ENCODE measurements at places on chromosomes 2 and 18.

GRCh38 chr18:48800876-48801727 lies 149.7 kb downstream of the SMAD7 start:
- DNase-seq: peak; percentile 23

GRCh38 chr2:232587512-232587911 lies 37.0 kb downstream of the EIF4E2 start:
- DNase-seq: no peak

DNA sequence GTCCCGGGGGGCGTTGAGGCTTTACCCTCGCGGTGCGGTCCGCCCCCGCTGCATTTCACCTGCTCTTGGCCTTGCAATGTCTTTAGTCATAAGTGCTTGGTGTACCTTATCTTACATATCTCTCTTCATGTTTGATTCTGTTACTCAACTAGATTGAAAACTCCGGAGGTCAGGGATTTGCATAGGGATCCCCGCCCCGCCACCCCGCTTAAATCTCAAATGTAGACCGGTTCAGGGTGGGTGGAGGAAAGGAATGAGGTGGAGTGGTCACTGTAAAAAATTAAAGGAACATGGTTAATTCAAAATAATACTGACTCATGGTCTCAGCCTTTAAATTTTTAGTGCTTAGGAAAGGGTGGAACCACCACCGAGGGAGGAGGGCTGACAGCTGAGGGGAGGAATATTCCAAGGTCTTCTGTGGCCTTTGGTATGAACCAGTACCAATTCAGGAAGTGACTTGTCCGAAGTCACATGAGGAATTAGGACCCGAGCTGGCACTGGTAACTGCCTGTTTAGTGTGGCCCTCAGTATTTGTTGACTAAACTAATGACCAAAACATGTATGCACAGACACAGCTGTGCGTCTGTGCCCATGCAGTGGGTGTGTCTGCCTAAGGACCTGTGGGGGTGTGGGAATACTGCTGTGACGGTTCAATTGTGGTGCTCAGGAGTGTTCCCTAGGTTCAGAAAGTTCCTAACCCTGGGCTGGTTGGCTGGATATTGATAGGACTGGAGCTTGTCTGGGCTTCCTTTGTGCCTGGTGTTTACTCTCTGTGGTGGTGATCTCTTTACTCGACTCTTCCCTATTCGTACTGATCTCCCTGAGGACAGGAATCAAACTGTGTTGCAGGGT lies 1.0 kb downstream of the PLEKHB2 start:
- peak; percentile 49 for DNase-seq

GRCh38 chr2:217835931-217836891 lies 166.6 kb downstream of the TNS1 start:
- peak; percentile 93 for DNase-seq

DNA sequence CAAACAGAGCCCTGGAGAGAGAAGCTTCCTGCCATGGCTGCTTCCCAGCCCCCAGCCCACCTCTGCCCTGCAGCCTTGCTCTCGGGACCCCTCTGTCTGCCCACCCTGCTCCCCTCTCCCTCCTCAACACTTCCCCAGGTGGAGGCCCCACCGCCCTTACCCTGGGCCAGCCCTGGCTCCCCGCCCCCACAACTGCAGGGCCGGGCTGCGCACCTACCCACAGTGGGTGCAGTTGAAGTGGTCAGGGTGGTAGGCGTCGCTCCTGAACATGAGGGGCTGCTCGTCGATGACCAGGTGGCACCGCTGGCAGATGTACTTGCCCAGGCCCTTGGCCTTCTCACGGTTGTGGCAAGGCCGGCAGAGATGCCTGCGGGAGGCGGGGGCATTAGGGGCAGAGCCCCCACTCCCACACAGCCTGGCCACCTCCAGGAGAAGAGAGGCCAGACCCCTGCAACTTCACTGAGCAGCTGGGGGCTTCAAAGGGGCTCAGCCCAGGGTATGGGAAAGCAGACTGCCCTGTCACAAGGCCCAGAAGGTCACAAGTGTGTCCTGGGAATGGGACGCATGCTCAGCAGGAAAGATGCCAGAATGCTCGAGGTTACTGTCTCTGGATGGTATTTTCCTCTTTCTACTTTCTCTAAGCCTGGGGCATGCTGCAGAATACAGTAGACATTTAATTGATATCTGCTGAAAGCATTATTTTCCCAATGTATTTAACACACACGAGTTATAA lies 3.1 kb upstream of the GPR17 start:
- DNase-seq: no peak

DNA sequence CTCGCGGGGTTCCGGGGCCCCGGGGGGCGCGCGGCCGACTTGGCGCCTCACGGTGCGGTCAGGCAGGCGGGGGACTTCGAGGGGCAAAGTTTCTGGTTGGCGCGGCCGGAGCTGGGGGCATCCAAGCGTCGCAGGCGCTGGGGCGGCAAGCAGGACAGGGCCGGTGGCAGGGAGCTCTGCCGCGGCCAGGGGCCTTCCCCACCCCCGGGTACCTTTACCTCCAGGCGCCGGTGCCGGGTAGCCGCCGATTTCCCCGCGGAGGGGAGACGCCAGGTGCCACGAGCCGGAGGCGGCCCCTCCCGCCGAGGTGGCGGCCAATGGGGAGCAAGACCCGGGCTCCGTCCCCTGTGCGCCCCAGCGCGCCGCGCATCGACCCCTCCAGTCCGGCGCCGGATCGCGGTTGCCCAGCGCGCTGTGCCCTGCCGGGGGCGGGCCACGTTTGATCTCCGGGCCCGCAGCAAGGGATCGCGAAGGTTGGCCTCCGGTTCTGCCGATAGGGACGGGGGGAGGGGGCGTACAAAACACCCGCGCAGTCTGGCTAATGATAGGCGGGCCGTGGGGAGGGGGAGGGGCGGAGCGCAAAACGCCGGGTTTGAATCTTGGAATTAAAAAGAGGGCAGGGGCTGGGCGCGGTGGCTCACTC lies at the start of gene ST8SIA5:
ST8SIA5 (minus strand) TSS at position 495 of the 643 bp plus-strand sequence. CDS start 545 bp downstream, outside the sequence.
- DNase-seq: peak; percentile 29

Data from femur (tissue), 1 donor.